ENCODE measurements at places on chromosomes 5 and 9. TPM values are rescaled to one million over a fixed set of nuclear protein-coding genes. Genes with fewer than 3 reads are reported as not detected.

GRCh38 chr9:109652971-109653370 lies 127.0 kb upstream of the PALM2AKAP2 start:
- DNase-seq, result no peak

DNA sequence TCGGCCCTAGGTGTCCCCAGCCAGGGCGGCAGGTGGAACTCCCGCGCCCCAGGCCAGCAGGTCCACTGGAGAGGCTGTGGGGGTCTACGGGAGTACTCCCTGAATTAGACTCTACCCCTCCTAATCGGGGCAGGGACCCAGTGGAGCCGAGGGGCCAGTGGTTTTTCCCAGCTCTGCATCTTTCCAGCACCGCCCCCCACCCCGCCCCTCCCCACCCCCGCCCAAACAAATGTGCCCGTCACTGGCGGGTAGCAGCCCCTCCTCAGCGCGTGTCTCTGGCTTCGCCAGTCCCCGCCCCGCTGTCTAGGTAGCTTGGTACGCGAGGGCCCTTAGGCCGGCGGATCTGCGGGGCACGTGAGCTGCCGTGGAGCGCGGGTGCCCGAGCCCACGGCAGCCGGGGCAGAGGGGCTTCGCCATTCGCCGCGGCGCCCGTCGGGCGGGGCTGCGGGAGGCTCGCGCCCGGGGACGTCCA lies 7.0 kb downstream of the UNC5A start:
- peak; percentile 32 for DNase-seq

DNA sequence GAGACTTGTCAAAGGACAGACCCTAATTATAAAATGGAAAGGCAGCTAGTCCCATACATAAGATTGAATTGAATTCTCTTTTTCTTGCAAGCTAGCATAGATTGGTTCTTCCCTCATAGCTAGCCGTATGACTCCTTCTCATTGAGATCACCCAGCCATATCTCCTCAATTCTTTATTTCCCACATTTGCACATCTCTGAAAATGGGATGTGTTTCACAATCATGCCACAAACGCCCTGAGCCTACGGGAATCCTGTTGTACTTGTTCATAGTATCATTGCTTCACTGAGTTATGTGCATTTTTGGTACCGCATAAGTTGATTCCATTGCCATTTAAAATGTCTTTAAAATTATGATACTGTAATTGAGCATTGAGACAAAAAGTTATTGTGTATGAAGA lies 90.5 kb downstream of the PCSK1 start:
- no peak for DNase-seq

Gene CLTA
- 74.5 TPM for total RNA-seq

GRCh38 chr5:157582731-157583620 lies 7.4 kb upstream of the ADAM19 start:
- no peak for DNase-seq

DNA sequence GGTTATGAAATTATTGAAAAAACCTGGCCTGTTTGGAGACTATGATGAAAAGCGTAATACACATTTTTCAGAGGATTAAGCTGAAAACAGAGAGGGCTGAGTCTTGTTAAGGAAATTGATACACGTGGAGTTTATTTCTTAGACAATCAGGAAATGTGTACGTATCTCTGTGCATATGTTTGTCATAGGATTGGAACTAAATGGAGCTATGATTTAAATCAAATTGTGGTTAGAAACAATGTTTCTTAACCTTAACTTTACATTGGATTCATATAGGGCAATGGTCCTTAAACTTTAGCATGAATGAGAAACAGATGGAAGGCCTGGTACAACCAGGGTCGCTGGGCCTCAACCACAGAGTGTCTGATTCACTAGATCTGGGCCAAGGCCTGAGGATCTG lies 451.6 kb downstream of the CDH18 start:
- DNase-seq, result no peak

DNA sequence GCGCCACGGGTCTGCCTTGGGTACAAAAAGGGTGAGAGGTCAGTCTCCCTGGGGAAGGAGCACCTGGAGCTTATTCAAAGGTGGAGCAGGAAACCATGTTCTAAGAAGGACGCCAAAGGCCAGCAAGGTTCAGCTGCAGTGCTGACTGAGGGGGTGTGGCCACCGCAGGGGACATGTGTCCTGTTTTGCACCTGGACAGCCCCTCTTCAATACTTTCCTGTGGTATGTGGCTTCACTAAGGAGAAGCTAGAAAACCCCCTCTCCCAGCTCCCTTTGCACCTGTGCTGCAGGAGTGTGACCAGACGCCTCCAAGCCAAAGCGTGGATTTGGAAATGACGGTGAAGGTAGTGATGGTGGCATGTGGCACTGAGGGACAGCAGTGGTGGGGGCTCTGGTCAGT lies 23.6 kb downstream of the TRIM14 start:
- no peak for DNase-seq

DNA sequence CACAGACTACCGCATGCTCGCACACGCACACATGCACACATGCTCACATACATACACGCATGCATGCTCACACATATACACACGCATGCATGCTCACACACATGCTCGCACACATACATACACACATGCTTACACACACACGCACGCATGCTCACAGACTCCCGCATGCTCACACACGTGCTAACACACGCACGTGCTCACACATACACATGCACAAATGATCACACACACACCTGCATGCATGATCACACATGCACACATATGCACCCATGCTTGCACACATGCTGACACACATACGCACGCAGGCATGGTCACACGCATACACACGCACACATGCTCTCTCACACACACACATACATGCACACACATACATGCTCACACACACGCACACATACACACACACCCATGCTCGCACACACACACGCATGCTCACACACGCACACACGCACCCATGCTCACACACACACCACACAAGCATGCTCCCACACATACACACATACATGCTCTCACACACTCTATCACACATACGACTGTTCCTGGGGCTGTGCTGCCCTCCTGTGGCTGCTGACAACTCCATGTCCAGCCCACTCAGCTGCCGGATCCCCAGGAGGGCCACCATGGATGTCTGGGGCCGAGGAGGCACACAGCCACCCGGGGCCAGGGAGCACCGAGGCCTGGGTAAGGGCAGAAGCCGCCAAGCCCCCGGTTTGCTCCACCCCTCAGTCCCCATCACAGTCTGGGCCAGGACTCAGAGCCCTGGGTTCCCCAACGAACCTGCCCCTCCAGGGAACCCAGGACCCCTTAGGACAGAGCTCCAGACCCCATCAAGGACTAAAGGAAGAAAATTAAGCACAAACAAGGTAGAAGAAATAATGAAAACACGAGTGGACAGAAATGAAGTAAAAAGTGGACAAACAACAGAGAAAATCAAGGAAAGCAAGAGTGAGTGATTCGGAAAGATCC lies 31.4 kb upstream of the EGFL7 start:
- peak; percentile 92 for DNase-seq

DNA sequence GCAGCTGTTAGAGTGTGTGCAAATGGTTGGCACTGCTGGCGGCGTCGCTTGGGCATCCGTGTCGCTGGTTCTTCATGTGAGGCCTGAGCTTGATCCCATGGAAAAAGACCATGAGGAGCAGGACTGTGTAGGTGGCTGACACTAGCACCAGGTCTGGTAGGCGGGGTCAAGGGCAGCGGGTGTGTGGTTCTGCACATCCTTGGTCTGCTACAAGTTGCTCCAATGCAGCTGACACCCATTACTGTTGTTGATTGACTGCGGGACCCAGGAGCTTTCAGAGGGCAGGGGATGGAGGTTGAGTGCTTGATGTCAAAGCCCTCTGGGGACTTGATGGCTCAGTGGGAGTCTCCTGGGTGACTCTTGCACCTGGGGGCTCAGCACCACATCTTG lies 29.0 kb upstream of the PITX1 start:
- DNase-seq, result no peak

- peak; percentile 38 for DNase-seq
Observed at GRCh38 chr9:136262671-136263178, 17.1 kb upstream of the QSOX2 start.

DNA sequence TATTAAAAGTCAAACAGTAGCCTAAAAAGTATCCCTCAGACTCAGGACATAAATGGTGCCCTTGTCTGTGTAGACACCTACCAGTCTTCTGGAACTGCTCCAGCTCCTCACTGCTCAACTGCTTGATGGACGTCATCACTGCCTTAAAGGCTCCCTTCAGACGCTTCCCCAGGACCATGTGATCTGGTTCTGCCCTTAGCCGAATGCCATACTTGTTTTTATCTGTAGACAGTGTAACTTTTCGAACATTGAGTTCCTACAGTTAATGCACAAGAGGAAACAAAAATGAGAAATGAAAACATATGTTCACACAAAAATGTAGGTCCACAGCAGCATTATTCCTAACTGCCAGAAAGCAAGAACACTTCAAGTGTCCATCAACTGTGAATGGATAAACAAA lies 46.2 kb downstream of the IARS1 start:
- DNase-seq, result no peak
